Skin of body (tissue), 3 donors: ENCODE measurements at places on chromosomes 3 and 15.
A peak's percentile ranks its signal among the peaks of the same experiment; 100 is the strongest.

DNA sequence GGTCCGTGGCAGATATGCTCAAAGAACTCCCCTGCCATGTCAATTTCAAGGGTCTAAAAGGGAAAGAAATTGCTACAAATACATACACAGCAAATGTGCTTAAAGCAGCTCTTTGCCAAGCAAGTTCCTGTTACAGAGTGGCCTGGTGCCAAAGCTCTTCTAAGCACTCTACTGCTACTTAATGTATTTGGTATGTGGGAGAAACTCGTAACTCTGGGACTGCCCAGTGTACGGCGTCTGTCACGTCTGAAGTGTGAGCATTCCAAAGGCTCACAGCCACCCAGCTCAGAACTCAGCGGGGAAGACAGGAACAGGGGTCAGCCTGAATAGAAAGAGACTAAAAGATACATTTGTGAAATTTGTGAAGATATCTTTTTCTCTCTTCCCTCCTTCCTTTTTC is 54.6 kb downstream of the RBMS3 start:
- DNase-seq = peak; percentile 100

DNA sequence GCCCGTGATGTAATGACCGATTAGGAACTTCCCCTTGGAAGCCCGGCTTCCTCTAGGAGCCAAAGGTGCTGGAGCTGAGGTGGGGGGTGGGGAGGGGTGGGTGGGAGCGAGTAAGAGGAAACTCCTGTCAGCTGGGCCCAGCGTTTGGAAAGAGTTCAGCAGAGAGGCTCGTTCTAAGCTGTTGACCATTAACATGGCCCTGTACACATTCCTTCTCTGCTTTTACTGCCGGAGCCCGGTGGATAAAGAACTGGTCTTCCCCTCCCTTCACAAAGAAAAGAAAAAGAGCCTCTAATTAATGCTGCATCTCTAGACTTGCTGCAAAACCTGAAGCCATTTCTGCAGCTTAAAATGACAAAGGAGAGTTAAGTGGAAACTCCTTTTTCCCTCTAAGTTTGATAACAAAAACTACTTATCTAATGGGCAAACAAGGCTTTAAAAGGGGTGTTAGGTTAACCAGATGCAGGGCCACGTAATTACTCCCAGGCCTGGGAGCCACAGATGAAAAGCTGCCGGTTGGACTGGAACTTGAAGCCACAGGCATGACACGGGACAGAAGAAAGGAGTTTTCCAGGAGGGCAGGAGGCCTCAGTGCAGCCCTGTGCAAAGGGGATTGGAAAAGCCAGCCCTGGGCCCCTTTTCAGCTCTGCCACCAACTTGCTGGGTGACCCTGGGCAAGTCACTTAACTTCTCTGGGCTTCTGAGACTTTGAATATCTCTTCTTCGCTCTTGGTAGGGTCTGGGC is 71.3 kb downstream of the SMAD6 start:
- peak; percentile 16 for DNase-seq

- no peak for DNase-seq
Observed at GRCh38 chr15:48719668-48720067, 74.2 kb upstream of the FBN1 start.

- DNase-seq = no peak
Observed at GRCh38 chr3:81752604-81753003, 8.8 kb downstream of the GBE1 start.

DNA sequence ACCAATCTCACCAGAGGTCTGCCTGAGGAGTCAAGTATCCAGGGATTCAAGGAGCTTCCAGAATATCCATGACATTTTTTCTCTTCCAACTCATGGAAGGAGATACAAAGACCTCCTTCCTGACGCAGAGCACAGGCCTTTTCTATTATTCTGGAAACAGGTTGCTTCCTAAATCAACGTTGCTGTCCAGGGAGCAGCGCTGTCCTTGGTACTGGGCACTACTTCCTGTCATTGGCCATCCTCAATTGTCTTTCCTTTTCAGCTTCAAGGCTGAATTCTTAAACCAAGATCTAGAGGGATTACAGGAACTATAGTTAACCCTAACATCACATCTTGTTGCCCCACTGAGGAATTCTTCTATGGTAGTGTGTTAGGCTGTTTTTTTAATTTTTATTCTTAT is 50.4 kb upstream of the TBC1D21 start:
- DNase-seq = no peak

DNA sequence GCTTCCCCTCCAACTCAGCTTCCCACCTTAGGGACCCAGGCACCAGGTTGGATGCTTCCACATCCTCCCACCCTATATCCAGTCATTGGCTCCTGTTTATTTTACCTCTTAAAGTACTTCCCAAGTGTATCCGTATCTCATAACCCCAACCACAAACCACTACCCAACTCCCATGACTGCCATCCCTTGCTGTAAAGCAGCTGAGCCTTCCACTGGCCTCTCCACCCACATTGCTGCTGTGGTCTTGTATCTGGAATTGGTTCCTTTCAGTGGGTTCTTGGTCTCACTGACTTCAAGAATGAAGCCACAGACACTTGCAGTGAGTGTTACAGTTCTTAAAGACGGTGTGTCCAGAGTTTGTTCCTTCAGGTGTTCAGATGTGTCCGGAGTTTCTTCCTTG is 79.8 kb upstream of the HRH1 start:
- no peak for DNase-seq

DNA sequence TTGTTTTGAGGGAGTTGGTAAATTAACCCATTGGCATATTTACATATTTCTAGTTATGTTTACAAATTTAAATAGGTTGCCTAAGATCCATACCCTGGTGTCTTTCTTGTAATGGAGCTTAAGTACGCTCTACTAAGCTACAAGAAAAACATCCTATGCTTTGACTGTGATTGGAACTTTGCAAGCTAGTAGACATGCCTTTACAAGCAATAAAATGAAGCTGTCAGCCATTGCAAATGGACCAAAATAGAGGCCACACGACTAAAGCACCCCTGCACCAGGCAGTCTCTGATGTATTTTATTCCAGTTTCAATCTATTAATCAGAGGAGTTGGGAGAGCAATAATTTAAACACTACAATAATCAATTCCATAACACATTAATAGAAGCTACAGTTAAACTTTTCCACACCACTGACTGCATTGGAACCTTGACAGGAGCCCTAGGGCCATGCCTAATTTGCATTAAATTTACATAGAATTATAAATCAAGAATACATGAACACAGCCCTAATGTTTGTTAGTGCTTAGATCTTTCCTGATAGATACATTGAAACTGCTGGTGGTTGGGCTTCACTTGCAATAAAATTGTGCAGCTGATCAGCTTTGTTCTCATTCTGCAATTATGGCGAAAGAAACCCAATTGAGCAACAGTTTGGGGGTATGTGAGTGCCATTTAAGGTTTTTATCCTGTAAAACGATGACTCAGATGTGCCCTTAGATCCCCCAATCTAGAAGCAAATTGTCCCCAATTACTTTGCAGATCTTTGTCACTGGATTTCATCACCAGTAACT is 360.1 kb downstream of the LSAMP start:
- no peak for DNase-seq

- no peak for DNase-seq
Observed at GRCh38 chr3:52099001-52099401, 42.6 kb upstream of the DUSP7 start.

DNA sequence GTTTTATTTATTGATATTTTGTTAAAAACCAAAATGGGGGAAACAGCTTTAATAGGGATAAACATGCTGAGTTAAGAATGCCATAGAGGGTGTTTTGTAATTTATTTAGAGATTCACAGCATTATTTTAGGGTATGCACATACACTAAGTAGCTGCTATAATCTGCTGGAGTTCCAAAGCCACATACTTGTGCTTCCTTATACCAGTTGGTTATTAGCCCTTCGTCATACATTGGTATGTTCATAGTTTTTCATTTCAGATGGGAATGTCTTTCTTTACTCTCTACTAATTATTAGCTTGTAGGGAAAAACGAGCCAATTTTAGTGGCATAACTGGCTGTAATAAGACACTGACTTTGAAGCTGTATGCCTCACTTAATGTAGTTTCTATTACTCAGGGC is 74.9 kb downstream of the PFN2 start:
- DNase-seq = no peak

DNA sequence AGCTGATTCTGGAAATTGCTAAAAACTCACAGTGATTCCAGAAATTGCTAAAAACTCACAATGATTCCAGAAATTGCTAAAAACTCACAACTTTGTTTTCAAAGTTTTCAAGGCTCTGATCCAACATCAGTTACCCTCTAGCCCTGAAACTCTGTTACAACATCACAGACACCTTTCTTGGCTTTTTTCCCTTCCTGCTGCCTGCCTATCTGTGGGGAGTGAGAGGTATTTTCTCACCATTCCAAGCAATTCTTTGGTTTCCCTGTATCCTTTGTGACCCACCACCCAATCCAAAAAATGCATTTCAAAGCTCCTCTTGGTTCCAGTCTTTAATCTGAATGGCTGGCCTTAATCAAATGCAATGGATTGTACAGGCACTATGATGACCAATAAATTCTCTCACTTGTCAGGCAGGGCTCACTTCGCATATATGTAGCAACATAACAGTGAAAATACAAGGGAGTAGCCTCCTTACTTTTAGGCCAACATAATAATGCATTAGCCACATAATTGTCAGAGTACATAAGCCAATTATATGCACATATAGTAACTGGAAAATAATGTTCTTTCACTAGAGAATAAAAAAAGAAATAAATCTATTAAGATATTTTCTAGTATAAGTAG is 1139.0 kb downstream of the ROBO2 start:
- no peak for DNase-seq

DNA sequence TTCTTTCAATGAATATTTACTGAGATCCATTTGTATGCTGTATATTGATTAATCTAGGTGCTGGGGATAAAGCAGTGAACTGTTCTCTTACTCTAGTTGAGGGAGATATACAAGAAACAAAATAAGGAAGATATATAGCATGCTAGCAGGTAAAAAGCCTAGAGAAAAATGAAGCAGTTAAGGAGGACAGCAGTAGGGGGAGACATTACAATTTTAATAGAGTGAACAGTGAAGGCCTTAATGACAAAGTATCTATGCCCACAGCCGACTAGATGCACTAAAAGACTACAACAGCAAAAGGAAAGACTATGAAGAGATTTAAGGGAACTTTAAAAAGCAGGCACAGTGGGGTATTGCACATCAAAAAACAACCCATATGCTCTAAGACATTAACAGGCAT is 81.4 kb downstream of the XRN1 start:
- no peak for DNase-seq
